Lower lobe of right lung (tissue), 2 donors: ENCODE measurements at places on chromosomes 13 and 19.

GRCh38 chr19:33557196-33557595, 35.6 kb upstream of the PEPD start:
- DNase-seq: no peak

DNA sequence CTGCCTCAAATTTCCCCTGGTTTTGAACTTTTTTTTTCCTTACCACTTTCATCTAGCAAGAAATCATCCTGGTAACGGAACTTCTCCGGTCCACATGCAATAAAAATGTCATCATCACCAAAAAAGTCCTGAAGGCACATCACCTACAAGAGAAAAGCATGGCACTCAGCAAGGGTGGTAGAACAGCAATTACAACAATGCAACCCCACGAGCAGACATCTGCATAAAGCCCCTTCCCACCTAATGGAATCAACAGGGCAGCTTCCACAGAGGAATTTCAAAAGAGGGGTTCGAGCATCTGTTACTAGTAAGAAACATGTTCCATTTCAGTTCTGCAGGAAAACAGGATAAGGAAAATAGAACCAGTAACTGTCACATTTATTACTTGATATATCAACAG, 183.9 kb downstream of the DCLK1 start:
- DNase-seq: no peak

DNA sequence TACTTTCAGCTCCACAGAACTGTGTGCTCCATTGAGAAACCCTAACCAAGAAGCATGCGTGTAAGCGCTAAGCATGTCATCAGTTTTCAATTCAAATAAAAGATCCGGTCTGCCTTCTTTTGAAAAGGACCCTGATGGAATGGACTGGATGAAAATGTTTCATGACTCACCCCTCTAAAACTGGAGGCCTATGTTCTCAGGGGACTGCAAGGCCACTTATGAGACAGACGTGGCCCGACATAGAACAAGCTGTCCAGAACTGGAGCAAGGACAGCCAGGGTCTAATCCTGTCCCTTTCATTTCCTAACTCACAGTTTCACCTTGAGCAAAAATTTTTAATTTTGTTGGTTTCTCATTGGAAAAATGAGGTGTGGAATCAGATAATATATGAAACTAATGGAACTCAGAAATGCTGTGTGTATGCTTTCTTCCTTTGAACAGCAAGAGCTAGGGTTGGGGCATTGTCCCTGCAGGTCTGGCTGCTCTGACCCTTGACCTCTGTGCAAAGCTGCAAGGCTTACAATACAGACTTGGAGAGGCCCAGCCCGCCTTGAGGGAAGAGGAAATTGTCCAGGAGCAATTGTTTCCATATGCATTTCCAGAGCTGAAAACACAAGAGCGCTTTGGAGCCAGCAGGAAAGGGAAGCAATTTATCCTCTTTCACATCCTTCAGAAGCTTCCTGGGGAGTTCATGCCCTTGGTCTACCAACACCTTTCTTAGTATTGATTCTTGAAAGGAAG, 553.4 kb upstream of the KLF12 start:
- DNase-seq: no peak

DNA sequence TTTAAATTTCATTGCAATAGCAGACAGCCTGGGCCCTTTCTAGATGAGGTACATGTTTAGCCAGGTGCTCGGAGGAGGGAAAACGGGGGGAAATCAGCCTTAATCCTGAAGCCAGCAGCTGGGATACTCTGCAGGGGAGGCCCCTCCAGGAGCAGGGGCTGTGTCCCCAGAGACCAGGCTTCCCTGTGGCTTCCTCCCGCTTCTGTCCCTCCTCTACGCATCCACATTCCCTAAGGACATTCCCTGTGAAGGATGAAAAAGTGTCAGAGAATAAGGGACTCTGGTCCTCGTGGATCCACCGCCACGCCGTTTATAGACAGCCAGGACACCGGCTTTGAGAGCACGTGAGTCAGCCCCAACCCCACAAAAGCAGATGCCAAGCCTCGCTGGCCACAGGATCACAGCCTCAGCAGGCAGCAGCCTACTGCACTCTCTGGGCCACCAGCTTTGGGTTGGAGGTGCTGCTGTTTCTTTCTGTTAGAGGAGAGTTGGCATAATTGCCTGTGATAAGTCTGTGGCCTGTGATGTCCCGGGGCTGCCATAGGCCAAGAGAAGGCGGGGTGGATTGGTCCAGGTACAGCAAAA, 36.7 kb upstream of the RANBP3 start:
- DNase-seq: peak; percentile 36

GRCh38 chr13:30738526-30739236, 3.3 kb downstream of the ALOX5AP start:
- DNase-seq: no peak

- DNase-seq: no peak
Measured at GRCh38 chr19:7605490-7606222, 10.0 kb downstream of the CAMSAP3 start.

DNA sequence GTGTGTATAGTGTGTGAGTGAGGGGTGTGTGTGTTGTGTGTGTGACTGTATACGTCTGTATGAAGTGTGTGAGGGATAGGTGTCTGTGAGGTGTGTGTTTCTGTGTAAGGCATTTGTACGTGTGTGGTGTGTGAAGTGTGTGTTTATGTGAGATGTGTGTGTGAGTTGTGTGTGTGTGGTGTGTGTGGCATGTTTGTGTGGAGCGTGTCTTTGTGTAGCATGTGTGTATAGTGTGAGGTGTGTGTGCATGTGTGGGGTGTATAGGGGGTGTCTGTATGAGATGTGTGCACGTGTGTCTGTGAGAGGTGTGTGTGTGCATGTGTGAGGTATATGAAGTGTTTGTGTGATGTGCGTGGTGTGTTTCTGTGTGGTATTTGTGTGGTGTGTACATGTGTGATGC, 13.2 kb upstream of the TNFRSF19 start:
- DNase-seq: no peak

DNA sequence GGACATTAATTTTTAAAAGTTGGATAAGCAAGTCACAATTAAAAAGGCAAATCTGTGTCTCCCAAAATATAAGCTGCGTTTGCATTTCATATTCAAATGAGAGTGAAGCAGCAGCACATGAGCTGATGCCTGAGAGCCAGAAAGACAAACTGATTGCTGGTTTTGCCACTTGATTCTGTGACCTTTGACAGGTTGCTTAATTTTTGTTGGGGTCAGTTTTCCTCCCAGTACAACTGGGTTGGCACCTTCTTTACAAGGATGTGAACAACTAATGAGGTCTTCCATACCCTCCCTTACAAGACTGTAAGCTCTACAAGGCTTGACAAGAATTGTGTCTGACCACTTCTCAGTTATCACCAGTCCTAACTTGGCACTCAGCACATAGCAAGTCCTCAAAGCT, 8.1 kb upstream of the KLF12 start:
- DNase-seq: no peak

- no peak for DNase-seq
Measured at GRCh38 chr19:6475321-6476108, 6.1 kb downstream of the DENND1C start.

GRCh38 chr13:31790992-31791391, 51.7 kb downstream of the RXFP2 start:
- DNase-seq: no peak

GRCh38 chr13:45340422-45341033, 455 bp downstream of the TPT1 start:
- DNase-seq: peak; percentile 94

DNA sequence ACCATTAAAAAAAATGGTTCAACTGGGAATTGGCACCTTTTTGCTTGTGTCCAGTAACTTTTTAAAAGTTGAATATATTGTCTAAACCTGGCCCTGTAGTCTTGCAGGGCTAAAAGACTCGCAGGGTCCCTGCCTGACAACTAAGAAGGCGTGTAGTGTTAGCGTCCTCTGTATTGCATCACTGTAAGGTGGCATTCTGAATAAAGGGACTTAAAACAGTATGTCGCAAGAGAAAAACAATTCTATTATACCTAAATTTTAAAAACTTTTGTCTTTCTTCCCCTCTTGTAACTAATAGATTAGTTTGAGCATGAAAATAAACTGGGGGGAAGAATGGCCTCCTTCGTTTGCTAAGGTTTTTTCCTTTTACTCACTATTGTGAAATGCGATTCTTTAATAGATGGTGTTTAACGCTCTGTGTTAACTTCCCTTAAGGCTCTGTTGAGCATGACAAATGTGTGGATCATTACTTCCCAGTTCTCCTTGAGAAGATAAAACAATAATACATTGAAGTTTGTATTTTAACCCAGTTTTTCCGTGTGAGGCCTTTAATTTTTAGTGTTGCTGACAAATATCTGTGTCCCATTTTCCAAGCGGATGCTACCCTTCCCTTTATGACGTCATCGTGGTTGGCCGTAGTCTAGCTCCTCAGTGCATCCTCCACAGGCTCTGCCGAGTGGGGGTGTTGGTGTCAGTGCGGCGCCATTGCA, 134.6 kb downstream of the KATNAL1 start:
- no peak for DNase-seq

DNA sequence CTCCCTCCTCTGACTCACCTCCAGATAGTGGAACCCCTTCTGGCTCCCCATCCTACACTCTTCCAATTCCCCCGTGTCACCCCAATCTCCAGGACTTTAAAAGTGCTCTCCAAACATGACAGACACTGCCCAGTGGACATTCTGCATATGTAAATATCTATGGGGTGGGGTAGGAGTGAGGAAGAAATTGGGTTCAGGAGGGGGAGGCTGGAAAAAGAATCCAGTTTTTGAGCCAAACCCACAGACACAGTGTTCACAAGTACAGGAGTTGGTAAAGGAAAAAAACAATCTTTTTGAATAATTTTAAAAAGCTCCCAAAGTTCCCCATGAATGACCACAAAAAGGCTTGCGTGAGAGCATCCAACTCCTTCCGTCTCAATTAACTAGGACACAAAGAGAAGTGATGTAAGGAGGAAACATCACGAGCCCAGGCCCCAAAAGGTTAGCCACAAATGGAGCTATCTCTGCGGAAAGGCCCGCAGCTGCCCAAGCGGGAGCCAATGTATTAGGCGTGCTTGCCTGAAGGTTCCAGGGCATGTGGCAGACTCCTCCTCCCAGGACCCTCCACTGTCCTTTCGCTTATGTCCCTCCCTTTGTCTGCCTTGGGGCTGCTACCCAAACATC, 18.0 kb downstream of the ZC3H4 start:
- no peak for DNase-seq

- no peak for DNase-seq
Measured at GRCh38 chr13:100517728-100518127, 70.9 kb downstream of the GGACT start.

- no peak for DNase-seq
Measured at GRCh38 chr19:52963247-52963618, 552 bp upstream of the ZNF816 start.

DNA sequence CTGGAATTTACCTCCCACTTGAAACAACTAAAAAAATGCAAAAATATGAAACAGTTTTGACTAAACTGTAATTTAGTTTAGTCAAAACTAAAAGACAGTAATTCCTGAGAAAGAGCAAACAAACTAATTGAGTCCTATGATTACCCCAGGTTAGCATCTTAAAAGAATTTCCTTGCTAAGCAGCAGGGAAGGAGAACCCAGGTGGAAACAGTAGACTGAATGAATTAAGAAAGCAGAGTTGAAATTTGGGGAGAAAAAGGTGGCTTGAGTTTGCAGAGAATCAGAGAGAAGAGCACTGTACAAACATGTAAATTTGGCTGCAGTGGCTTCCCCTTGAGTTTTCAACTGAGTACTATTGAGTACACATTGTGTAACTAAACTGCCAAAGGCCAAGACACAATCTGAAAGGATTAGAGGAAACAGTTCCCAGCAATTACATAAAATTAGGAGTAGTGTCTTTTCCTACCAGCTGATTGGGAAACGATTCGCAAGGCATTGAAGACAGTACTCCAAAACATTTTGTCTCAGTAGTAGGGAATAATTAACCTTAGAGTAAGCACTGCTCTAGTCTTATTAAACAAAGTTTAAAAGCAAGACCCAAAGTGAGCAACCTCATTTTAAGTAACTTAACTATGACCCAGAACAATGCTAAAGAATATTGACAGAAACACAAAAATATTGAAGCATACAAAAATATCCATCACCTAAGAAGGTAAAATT, 820.5 kb downstream of the DACH1 start:
- no peak for DNase-seq

GRCh38 chr19:2186071-2186846, 22.5 kb downstream of the DOT1L start:
- peak; percentile 83 for DNase-seq

DNA sequence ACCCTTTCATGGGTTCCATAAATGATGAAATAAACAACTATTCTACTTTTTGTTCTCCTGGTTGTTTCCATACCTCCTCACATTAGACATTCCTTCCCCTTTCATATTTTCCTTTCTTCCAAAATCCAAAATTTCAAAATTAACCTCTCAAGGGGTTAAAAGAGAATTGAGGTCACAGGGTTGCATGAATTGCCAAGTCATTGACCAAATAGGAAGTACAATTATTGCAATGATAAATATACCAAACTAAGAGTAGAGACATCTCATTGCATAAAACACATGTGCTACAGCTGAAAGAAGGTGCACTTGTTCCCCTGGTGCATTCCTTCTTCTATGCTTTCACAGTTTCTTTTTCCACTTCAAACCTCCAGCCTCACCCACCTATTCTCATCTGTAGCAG, 136.1 kb downstream of the KCTD12 start:
- no peak for DNase-seq

- no peak for DNase-seq
Measured at GRCh38 chr13:33224686-33225085, 60.9 kb downstream of the STARD13 start.

- no peak for DNase-seq
Measured at GRCh38 chr19:30681162-30682100, 309.2 kb downstream of the ZNF536 start.
